ENCODE measurements at places on chromosomes 12 and 14.

DNA sequence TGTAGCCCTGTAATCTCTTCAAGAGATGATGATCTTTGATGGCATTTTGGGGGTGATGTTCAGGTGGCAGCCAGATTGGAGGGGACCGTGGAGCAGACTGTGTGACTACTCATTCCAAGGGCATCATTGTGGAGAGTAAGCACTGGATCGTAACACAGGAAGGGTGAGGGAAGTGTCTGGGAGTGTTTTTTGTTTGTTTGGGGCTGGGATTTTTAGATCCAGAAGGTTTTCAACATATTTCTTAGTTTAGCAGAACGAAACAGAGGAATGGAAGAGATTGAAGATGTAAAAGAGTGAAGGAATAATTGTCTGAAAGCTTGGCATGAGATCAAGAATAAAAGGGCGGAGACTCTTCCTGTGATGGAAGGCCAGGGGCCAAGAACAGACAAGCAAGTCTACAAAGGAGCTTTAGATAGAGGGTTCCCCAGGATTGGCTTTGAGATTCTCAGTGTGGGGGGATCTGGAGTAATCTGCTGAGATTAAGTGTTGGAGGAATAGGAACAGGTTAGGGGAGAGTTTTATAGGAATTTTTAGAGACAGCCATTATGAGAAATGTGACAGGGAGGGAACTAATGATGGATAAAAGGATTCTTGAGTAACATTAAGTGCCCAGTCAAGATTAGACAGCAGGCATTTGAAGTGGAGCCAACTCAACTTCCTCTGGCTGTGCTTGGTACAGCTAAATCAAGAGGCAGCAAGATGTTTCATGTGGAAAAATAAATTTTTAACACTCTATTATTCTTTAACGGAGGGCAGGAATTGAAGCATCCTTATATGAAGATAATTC lies 79.7 kb upstream of the REP15 start:
- DNase-seq: no peak

DNA sequence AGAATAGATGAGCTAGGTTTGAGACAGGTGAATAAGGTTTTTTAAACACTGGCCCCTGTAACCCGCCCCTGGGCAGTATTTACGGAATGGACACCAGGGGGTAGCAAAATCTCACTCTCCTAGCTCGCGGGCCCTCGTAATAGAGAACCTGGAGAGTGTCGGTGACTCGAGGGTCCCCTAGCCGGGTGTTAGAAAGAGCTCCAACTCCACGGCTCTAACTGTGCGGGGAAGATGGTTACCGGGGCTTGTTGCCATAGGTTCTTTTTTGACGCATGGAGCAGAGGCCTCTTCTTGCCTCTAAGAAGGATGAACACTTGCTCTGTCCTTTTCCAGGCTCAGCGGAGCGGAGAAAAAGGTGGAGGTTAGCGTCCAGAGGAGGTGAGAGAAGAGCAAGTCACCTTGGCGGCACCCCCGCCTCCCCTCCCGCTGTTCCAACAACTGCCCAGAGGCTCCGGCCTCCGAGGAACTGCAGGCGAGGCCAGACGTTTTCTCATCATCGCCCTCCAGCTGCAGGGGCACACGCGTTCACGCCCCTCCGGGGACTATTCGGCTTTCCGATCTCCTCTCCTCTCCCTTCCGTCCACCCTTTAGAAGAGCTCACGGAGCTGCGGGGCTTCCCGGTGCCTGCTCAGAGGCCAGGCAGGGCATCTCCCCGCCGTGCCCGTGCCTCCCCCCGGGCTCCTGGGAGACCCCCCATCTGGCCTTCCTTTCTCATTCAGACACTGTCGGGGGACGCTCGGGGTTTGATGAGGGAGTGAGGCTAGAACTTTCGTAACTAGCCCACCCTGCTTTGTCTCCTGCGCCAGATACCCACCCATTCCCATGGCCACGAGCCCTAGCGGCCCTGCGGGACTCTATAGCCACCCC lies 1.4 kb upstream of the ARHGEF40 start:
- DNase-seq: peak; percentile 59

GRCh38 chr14:101101456-101102056 lies 198.0 kb upstream of the RTL1 start:
- DNase-seq: no peak

DNA sequence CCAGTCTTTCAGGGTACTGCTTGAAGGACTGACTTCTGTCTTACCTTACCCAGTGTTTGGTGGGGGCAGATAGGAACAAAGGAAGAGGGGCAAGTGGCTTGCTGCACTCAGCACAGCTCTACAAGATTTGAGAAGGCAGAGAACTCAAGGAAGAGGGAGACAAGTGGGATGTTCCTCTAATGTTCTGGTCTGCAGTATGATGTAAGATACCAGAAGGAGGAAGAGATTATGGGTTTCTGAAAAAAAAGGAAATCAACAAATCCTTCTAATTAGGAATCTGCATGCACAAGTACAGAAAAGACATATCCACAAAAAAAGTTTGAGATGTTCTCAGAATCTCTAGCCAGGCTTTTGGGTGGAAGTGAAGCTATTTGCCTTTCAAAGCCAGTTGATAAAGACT lies 37.1 kb downstream of the USP15 start:
- DNase-seq: no peak

GRCh38 chr12:123149501-123150274 lies 1.2 kb downstream of the PITPNM2 start:
- no peak for DNase-seq

GRCh38 chr14:74577247-74577947 lies 34.6 kb downstream of the LTBP2 start:
- no peak for DNase-seq

DNA sequence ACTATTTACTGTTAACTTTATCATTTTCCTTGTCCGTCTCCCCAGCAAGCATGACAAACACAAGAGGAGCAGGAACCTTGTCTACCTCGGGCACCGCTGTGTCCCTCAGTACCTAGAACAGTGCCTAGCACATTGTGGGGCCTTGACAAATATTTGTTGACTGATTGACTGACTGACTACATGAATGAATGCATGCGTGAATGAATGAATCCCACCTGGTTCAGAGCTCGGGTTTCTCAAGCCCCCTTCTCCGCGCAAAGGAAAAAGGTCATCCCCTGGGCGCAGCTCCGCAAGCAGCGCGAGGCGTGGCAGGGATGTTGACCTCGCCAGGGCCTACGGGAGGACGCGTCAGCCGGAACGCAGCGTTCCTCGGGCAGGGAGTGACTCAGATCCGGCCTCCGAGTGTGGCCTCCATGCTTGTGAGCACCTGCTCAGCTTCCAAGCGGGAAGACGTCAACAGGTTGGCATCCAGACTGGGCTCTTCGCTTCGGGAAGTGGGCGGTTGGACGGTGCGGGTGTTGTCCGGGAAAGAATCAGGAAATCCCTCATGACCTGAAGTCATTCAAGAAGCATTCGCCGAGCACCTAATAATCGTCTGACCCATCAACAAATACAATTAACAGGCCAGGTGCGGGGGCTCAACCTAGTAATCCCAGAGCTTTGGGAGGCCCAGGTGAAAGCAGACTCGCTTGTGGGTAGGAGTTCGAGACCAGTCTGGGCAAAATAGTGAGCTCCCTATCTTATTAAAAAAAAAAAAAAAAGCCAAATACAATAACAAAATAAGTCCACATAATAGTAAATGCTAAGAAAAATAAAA lies 13.9 kb upstream of the UBC start:
- no peak for DNase-seq

DNA sequence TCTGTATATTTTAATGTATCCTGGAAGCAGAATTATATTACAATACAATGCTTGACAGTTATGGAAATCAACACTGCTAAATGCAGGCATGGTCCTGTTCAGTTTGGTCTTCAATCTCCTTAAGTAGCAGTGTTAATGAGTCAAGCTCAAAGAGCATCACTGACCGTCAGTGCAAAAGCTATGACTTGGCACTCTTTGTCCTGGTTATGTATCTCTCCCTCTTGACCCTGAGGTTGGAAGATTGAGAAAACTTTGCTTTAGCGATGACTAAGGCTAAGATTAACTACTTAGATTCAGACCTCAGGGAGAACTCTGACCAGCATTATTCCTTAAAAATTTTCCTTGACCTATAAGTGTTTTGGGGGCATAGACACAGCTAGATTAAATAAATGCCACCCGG lies 10.9 kb downstream of the CLEC7A start:
- DNase-seq: no peak

DNA sequence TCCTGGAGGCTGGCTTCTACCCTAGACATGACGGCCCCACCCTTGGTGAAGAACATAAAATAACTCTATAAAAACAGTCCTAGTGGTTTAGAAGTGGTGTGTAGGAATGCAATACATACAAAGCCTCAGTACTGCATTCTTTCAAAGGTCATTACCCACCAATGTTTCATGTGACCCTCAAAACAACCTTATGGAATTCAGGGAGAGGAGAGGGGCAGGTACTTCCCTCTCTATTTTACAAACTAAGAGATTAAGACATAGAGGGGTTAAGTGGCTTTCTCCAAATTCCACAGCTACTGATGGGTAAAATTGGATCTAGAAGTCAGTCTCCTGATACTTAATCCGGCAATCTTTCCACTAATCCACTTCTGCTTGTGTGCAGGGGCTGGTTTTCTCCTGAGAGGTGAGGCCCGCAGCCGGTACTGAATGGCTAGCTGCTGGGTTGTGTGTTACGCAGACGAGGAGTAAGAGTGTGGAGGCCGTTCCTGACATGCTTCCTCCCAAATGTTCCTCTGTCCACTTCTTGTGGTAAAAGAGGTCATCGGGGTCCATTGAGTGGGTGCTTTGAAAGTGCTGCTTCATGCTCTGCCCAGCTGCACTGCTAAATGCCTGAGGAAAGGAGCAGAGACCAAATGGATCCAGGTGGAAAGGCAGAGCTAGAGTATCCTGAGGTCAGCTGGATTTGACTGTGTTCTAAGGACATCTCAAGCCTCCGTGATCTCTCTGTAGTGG lies 16.2 kb downstream of the SLC7A8 start:
- no peak for DNase-seq

- DNase-seq: no peak
Observed at GRCh38 chr12:110657747-110658146, 31.2 kb downstream of the HVCN1 start.

DNA sequence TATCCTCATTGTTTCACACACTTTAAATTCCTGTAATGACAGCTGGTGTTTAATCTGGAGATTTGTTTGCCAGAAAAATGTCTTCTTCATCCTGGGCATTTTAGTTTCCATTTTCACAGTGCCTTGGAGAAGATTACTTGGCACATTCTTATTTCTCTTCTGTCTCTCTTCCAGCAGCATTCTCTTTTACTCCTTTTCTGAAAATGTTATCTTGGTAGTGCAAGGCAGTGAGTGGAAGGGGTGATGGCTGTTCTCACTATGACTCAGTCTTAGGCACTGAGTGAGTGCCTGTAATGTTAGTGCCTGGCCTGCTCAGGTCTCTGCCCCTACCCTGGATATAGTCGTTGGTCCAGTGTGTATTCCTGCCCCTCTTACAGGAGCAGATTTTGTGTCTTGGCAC lies 13.1 kb downstream of the CLECL1 start:
- no peak for DNase-seq

DNA sequence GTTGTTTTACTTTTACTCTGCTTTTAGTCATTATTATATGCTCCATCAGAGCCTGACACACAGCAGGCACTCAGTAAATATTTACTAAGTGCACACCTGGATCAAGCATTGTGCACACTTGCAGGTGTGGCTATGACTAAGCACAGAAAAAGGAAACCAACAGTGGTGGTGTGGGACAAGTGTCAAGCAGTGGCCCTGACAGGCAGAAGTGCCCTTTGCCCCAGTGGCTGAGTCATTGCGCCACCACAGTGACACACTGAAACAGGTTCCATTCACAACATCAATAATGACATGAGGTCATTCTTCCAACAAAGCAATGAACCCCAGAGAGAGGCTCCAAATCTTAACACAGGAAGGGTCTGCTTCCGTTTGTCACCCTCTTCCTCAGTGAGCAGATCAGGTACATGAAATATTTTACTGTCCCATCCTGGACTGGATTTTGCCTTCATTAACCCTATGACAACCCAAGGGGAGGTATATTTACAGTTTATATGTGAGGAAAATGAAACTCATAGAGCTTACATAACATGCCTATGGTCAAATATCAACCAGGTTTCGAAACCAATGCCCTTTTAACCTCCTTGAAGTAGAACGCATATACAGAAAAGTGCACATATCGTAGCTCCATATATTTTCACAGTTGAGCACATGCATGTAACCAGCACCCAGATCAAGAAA lies 82.6 kb upstream of the GTF2A1 start:
- DNase-seq: no peak

DNA sequence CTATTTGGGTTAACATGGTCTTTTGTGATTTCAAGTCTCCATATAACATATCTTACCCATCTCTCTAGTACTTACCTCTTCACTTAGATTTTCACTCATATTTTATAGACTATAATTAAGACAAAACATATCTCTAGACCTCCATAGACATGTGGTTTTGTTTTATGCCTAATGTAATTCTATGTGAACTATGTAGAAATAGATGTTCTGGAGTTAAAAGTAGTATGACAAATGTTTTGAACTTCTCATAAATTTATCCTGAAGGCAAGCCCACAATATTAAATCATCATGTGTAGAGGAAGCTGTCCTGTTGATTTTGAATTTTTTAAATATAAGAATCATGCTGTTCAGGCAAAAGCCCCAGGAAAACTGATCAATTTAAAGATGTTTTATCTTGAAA lies 169.2 kb downstream of the SYT1 start:
- no peak for DNase-seq

DNA sequence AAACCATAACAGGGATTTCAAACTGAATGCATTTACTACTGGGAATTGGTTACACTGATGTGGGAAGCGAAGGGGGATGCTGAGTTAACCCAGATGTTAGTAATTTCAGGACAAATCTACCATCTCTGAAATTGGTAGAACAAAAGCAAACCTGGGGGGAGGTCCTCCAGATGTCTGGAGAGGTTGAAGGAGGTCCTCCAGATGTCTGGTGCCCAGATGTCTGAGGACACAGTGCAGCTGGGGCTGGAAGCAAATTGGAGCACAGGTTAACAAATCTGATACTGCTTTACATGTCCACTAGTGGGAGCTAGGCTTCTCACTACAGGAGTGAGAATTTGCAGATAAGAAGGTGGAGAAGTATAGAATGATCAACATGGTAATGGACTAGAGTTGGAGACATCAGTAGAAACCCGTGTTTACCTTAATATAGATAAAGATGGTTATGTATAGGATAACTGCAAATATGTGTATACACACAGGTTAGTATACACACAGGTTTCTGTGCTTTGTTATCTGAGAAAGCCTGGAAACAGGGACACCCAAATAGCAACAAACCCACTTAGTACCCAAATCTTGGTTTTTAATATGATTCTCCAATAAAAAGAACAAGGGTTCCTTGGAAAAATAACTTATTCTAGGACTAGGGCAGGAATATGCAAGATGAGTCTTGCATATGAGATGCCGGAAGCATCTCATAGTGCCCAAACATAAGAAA lies 162.5 kb downstream of the C12orf50 start:
- DNase-seq: no peak
